LHCN-M2 (cell line): ENCODE measurements at places on chromosomes 3 and 15. TPM values are rescaled to one million over a fixed set of nuclear protein-coding genes. Genes with fewer than 3 reads are reported as not detected.

GRCh38 chr15:70420948-70421482 is 323.3 kb upstream of the TLE3 start:
- no peak for DNase-seq

Gene SKOR1
- 0.06 TPM in 1 of 2 replicates, not detected in the other for total RNA-seq

DNA sequence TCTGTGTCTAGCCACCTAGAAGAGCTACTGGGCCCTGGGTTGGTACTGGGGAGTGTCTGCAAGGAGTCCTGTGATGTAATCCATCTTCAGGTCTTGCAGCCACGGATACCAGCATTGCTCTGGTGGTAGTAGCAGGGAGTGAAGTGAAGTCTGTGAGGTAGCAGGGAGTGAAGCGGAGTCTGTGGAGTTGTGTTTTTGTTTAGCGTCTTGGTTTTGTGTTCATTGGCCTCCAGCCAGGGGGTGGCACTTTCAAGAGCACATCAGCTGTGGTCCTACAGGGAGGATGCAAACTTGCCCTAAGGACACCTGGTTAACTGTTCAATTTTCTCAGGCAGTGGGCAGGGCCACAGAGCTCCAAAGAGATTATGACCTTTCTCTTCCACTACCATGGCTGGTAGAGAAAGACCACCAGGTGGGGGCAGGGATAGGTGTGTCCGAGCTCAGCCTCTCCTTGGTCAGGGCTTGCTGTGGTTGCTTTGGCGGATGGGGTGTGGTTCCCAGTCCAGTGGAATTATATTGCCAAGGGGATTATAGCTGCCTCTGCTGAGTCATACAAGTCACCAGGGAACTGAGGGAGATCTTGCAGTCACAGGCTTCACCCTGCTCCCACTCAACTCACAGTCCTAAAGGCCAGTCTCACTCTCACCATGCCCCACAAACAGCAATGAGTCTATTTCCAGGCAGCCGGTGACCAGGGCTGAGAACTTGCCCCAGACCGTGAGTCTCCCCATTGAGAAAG is 424.7 kb downstream of the ZBBX start:
- DNase-seq = no peak

DNA sequence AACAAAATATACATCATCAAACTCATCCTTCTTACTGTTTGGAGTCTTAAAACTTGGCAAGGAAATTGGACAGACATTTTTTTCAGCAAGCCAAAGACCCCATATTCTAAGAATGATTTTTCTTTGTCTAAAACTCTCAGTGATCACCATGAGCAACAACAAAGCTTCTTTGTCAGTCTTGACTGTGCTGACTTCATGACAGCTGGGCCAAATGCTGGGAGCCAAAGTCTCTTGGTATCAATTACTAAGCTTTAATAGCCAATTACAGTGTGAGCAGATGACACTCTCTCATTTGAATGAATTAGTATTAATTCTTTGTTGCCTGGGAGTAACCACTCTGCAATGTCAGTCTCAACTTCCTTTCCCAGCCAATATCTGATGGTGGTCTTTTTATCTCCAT is 48.1 kb upstream of the GK5 start:
- DNase-seq = peak; percentile 41

DNA sequence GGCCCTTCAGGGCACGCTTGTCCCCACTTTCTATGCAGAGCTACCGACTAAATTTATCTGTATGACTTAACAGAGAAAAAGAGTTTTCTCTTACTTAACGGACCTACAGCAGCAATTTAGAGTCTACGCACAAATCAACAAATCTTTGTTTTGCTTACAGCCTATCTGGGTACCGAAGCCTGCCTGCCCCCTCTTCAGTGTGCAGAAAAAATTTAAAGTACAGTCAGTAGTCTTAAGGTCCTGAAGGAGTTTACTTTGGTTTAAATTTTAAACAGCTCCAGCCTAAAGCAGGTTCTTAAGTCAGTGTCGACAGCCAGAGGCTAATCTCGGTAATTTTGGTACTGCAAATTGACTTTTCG is 570 bp downstream of the SACM1L start:
- no peak for DNase-seq

Gene GLDN
- total RNA-seq = not detected in 2 replicates

Gene GOLGA8G
- total RNA-seq = under 0.01 and 0.11 TPM in 2 replicates

Gene SACM1L
- total RNA-seq = 64.5 and 71.3 TPM in 2 replicates

- no peak for DNase-seq
These were observed 27.8 kb downstream of the BMF start for GRCh38 chr15:40080847-40081246.

Gene SCAANT1
- not detected in 2 replicates for total RNA-seq

GRCh38 chr3:122955916-122956692 is 71.5 kb downstream of the SEMA5B start:
- no peak for DNase-seq

DNA sequence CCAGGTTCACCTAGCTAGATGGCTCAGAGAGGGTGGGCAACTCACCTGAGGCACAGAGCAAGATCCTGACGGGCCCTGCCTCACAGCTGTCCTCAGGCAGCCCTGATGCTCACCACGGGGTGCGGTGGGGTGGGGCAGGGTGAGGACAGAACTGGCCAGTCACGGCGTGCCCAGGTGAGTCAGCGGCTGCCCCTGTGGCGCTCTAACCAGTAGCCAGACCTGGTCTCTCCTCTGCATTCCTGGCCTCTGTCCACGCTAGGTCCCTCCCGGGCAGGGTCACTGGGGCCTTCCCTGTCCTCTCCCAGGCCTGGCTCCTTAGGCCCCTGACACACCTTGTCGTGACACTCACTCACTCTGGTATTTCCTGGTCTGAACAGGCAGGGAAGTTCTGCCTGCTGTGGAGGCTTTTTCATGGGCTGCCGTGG is 901 bp downstream of the ALS2CL start:
- no peak for DNase-seq

- peak; percentile 48 for DNase-seq
These were observed 624 bp downstream of the BRK1 start for GRCh38 chr3:10116138-10116460.

GRCh38 chr15:90262426-90262825 is 3.0 kb upstream of the NGRN start:
- DNase-seq = no peak

GRCh38 chr15:69013726-69014406 is 629 bp upstream of the NOX5 start:
- DNase-seq = no peak
